ENCODE measurements at places on chromosomes 5 and 9.

- DNase-seq, result no peak
Measured at GRCh38 chr5:140358738-140359310, 1.2 kb upstream of the SLC4A9 start.

DNA sequence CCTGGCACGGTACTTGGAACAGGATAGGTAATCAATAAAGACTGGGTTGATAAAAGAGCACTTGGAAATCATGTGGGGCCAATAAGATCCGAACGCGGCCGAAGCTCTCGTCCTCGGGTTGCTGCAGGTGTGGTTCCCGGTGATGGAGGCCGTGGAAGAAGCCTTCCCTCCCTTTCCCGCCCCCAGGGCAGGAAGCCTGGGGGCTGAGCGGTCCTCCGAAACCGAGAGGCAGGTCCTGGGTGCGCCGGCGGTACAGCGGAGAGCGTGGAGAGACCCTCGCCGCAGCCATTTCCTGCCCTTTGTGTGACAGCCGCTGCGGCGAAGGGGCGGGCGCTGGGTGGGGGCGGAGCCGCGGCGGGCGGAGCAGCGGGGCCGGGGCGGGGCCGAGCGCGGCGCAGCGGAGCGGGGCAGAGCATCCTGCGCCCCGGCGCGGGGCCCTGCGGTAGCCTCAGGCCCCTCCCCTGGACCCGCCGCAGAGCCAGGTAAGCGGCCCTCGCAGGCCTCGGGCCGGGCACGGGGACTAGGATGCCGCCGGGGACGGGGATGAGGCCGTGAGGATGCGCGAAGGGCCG lies at the start of gene CYFIP2:
Gene CYFIP2, plus strand, starts transcription at position 410 of the 572 bp plus-strand sequence. CDS start 19,239 bp downstream, outside the sequence.
- DNase-seq, result no peak

DNA sequence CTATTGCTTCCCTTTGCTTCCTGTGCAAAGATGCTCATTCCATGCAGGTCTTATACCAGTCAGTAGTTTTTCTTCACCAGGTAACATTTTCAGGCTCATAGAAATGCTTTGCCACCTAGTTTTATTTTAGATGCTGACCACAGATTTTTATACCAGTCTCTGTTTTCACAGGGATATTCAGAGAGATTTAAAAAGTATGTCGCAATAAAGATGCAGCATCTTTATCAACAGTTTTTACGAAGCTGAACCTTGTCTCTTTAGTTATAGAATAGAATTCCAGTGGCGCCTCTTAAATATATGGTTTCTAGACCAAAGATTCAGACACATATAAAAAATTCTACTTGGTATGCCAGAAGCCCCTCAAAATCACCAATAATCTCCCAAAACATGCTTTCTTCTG lies 155.7 kb upstream of the PCSK5 start:
- DNase-seq, result no peak

GRCh38 chr5:108303611-108304010 lies 78.3 kb downstream of the FBXL17 start:
- no peak for DNase-seq

Measured in epithelial cell of proximal tubule (primary cell).